ENCODE measurements at places on chromosomes 1 and 21. TPM values are rescaled to one million over a fixed set of nuclear protein-coding genes. Genes with fewer than 3 reads are reported as not detected.

DNA sequence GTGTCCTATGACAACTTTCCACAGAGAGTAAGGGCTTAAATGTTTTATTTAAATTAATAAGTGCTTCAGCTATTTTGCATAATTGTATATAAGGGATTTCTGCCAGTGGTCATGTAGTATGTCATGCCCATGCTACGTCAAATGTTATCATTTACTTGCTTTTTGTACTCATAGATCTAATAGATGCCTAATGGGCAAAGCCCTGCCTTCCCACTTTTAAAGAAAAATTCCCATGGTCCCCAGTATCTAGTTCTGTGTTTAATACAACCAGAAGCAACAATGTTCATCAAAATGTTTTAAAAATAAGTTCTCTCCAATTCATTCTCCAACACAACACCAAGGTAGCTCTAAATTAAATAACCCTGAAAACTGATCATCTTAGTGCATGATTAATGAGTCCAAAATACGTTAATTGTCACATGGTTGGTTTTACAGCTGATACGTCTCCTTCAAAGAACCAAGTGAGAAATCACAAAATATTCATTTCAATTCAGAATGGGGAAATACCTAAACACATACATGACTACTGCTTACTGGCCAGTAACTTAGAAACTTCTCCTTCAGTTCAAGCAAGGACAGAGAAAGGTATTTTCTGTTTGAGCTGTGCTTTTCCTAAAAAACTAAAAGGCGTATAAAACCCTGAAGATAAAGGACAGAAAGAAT, 49.1 kb upstream of the SDC3 start:
- no peak for DNase-seq

DNA sequence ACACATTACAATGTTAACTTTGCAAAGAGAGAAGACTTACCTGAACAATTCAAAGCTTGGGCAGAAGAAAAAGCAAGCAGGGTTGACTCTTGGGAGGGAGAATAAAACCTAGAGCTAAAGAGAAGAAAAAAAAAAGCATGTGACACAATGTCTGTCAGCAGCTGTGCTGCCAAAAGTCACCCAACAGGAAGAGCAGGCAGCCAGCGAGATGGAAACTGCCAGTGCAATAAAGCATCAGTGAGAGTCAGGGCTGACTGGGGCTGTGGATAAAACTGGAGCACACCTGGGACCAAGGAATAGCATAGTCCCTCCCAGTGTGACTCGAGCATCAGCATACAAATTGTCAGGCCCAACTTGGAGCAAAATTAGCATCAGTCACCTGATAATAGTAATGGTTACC, 65.0 kb upstream of the SLC22A15 start:
- no peak for DNase-seq

DNA sequence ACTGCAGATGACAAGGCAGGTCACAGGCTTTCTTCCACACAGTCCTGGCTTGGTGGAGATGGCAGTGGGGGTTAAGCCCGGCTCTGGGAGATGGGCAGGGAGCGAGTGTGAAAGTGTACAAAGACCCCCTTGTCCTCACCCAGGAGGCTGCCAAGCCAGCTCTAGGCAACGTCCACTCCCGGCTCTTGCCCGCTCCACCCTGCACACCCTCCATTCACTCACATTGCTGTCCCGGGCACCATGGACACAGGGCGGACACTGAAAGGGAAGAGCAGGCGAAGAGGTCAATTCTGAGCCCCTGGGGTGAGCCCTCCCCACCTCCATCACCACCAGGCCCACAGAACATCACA, 8.9 kb downstream of the COL16A1 start:
- no peak for DNase-seq

DNA sequence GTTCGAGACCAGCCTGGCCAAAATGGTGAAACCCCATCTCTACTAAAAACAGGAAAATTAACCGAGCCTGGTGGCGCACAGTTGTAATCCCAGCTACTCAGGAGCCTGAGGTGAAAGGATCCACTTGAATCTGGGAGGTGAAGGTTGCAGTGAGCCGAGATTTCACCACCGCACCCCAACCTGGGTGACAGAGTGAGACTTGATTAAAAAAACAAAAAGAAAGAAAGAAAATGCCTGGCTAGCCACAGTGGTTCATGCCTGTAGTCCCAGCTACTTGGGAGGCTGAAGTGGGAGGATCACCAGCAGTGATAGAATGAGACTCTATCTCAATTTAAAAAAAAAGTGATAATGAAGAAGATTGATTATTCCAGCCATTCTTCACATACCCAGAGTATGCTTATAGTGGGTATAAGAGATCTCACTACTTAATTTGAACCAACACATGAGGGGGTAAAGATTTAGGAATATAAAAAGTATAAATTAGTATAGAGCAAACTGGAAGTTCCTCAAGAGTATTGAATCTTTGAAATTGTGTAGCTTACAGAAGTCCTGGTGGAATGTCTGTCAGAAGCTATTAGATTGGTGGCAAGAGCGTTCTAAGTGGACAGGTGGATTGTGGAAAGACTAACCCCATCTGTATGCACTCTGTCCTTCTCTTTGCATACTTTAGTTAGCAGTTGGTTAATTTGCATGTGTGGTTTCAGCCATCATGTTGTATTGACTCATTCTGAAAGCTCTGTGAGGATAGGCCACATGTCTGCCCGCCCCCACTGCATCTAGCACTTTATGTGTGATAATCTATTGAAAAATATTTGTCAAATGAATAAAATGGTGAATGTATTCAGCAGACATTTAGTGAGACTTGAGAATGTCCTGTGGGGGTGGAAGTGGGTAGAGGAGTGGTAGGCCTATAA, 25.0 kb downstream of the RLF start:
- DNase-seq, result no peak

DNA sequence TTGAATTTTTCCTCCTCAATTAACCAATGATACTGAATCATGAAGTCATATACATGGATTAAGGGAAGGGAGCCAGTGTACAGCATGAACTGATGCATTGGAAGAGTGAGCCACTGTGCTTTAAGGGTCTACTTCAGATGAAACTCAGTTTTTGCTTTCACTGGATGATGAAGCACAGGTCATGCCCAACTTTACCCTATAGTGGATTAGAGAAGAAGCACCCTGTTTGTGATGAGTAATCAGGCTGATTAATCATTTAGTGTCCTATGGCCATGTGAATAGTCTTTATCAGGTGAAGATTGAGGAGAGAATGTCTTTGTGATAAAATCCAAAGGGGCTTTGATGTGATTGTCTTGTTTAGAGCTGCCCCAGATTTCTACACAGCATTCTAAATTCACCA, 24.7 kb upstream of the LAMC1 start:
- DNase-seq, result no peak

The CD53 gene
- total RNA-seq, result 9.7 TPM

DNA sequence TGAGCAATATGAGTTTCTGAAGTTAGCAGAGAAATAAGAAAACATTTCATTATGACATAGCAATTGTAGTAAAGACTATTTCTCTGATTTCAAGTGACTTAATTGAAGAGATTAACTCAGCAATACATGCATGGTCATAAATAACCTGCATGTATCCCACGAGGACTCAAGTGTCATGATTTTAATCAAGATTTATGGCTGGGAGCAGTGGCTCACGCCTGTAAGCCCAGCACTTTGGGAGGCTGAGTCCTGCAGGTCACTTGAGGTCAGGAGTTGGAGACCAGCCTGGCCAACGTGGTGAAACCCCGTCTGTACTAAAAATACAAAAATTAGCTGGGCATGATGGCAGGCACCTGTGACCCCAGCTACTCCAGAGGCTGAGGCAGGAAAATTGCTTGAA, 311.9 kb upstream of the PLD5 start:
- DNase-seq, result no peak

GRCh38 chr1:147052143-147052542, 114.0 kb downstream of the NBPF12 start:
- DNase-seq, result no peak

- DNase-seq, result no peak
Observed at GRCh38 chr21:26199456-26199855, 28.9 kb upstream of the APP start.

- DNase-seq, result no peak
Observed at GRCh38 chr1:244496186-244496585, 35.1 kb downstream of the CATSPERE start.

- no peak for DNase-seq
Observed at GRCh38 chr1:77664939-77665516, 17.4 kb downstream of the ZZZ3 start.

The SPATA45 gene
- not detected for total RNA-seq

The ADGRL4 gene
- 2.0 TPM for total RNA-seq

- DNase-seq, result no peak
Observed at GRCh38 chr21:42298657-42299056, 16.6 kb downstream of the TFF3 start.

GRCh38 chr1:16967095-16967575, 13.3 kb downstream of the MFAP2 start:
- peak; percentile 64 for DNase-seq

The SPATA1 gene
- total RNA-seq, result 0.58 TPM

The TYW3 gene
- total RNA-seq, result 7.5 TPM

GRCh38 chr1:2247760-2248126, 19.6 kb downstream of the SKI start:
- DNase-seq, result no peak

- no peak for DNase-seq
Observed at GRCh38 chr21:45522381-45522780, 19.9 kb downstream of the SLC19A1 start.

The S100A12 gene
- total RNA-seq, result 0.75 TPM

GRCh38 chr1:93808871-93809270, 70.1 kb downstream of the DNTTIP2 start:
- no peak for DNase-seq

The GJA9 gene
- not detected for total RNA-seq

The KRTAP27-1 gene
- total RNA-seq, result not detected

DNA sequence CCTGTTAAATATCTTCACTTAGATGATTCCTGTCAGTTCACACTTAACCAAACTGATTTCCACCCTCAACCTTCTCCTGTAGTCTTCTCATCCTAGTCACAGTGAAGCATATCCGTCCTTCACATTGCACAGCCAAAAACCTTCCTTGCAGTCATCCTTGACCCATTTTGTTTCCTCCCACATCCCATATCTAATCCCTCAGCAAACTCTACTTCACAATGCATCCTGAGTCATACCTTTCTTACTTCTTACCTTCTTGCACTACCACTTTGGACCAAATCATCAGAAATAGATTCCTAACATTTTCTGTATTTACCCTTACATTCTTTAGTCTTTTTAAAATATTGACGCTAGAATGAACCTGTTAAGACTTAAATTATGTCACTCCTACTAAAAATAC, 86.9 kb downstream of the OLFML2B start:
- no peak for DNase-seq

The BARHL2 gene
- not detected for total RNA-seq

GRCh38 chr1:4658643-4659628, 4.5 kb downstream of the AJAP1 start:
- no peak for DNase-seq

The SH3BGR gene
- 4.4 TPM for total RNA-seq

GRCh38 chr1:63615768-63616420, 22.7 kb downstream of the PGM1 start:
- DNase-seq, result peak; percentile 49

The TRIM58 gene
- 0.06 TPM for total RNA-seq

The CELSR2 gene
- total RNA-seq, result 4.5 TPM

DNA sequence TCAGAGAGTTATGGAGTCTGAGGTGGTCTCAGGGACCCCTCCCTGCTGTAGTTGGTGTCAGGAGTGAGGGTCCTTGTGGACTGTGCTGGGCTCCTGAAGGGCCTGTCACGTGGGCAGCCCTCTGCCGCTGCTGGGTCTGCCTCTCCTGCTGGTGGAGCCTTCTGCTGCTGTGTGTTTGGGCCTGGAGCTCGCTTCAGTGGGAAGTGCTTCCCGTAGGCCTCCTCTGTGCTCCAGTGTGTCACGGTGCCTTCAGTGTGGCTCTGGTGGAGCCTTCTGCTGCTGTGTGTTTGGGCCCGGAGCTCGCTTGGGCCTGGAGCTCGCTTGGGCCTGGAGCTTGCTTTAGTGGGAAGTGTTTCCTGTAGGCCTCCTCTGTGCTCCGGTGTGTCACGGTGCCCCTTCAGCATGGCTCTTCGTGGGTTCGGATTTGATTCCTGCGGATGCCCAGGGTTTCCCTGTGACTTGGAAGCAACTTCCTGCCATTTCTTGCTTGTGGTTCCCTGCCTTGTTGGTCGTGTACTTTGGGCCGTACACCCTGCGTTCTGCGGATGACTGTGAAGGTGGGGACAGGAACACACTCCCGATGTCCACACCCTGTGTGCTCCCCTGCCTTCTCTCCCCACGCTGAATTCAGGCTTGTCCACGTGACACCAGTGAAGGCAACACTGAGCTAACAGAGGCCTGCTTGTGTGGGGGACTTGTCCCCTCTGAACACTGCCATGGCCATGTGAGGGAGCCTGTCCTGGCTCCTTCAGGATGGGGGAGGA, 19.5 kb downstream of the C1orf174 start:
- DNase-seq, result no peak

DNA sequence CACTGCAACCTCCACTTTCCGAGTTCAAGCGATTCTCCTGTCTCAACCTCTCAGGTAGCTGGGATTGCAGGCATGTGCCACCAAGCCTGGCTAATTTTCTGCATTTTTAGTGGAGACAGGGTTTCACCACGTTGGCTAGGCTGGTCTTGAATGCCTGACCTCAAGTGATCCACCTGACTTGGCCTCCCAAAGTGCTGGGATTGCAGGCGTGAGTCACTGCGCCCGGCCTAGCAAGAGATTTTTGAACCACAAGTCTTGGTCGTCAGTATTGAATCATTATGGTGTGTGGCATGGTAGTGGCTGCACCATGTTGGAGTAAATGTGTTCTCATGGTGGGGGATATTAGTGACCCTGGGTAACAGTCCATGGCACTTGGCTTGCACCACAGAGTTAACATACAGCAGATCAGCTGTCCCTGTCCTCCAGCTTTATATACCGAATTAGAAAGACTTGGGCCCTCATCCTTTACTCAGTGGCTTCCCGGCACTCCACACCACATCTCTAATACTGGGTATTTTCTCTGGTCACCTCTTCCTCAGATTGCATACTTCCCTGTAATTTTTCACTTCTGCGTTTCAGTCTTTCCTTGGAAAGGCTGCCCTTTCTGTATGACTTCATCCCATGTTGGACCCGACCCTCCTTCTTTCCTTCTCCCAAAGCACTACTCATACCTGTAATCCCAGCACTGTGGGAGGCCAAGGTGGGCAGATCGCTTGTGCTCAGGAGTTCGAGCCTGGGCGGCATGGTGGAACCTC, 25.1 kb downstream of the AK4 start:
- DNase-seq, result no peak

DNA sequence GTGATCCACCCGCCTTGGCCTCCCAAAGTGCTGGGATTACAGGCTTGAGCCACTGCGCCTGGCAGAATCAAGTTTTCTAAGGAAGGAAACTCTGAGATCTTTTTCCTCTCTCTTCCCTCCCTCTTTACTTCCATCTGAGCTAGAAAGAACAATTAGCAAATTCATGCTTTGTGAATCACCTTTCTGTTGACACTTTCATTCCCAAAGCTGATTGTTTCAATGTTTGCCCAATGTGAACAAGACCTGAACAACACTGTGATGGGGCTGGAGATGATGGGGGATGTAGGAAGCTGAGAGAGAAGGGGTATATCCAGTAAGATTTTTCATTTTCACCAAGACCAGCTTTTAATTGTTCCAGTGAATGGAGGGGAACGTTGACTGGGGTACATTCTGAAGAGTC, 5.7 kb upstream of the TENT5B start:
- no peak for DNase-seq

The SPRR5 gene
- total RNA-seq, result not detected

GRCh38 chr1:21896652-21897532, 40.2 kb downstream of the HSPG2 start:
- DNase-seq, result no peak

The CSF3R gene
- total RNA-seq, result 13.4 TPM
